ENCODE measurements at places on chromosomes 5 and 9. TPM values are rescaled to one million over a fixed set of nuclear protein-coding genes. Genes with fewer than 3 reads are reported as not detected.

The AQP3 gene
- 12.2 TPM for polyA plus RNA-seq

The DMRT3 gene
- not detected for polyA plus RNA-seq

The FBXW2 gene
- polyA plus RNA-seq, result 43.5 TPM

- DNase-seq, result peak; percentile 80
These were observed 36.8 kb upstream of the SSBP2 start for GRCh38 chr5:81787474-81788242.

DNA sequence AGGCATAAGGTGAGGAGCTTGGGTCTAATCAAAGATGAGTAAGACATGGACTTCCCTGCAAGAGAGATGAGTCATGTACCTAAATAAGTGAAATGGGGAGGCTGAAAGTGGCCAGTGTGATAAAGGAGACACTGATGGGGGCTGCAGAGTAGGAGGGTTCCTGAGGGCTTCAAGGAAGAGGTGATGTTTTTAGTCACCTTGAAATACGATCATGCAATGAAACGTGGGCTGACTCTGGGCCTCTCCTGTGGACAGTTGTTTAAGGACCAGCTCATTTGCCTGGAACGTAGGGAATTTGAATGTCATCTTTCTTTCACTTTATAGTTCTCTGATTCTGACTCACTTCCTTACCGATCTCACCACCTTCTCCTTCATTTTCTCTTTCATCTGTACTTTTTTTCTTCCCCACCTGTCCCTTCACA, 49.6 kb upstream of the CPLX2 start:
- no peak for DNase-seq

All from IMR-90 (cell line).